ENCODE measurements at places on chromosomes 16 and 17. TPM values are rescaled to one million over a fixed set of nuclear protein-coding genes. Genes with fewer than 3 reads are reported as not detected.
A peak's percentile ranks its signal among the peaks of the same experiment; 100 is the strongest.

DNA sequence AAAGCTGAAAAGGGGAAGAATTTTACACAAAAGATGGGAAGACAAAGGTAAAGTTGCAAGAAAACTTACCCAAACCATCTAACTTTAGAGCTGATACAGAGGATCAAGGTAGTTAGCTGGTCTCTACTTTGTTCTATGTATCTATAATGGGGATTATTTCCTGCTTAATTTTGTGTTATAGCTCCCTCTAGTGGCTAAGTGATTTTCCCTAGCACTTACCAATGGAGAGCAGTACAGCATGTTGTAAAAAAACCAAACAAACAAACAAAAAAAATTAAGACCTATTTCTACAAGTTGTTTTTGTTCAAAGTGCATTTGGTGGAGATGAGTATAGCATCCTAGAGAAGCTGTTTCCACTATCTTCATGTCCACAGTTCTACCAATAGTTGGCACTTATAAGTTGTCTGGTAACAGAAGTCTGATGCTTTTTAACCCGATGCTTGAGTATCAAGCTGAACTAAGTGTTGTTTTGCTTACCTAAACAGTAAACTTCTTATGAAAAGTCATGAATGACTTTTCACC, 7.5 kb downstream of the SRSF1 start:
- H3K27me3 ChIP-seq: no peaks in the 10 kb centered on the region
- peak overlapping the region; percentile 65 for H3K4me3 ChIP-seq
- peak overlapping the region; percentile 92 for H3K27ac ChIP-seq
- H3K4me1 ChIP-seq: peaks cover 90% of the 10 kb centered on the region
- peaks cover 36% of the 10 kb centered on the region for H3K36me3 ChIP-seq

- no peaks in the 10 kb centered on the region for H3K36me3 ChIP-seq
- peak overlapping the region; percentile 93 for H3K27ac ChIP-seq
Measured at GRCh38 chr16:88452482-88453216, 431 bp upstream of the ZFPM1 start.

- no peaks in the 10 kb centered on the region for H3K4me1 ChIP-seq
- H3K27me3 ChIP-seq: no peaks in the 10 kb centered on the region
- H3K27ac ChIP-seq: no peak overlapping the region
- H3K36me3 ChIP-seq: no peaks in the 10 kb centered on the region
- H3K4me3 ChIP-seq: no peak overlapping the region
Measured at GRCh38 chr17:70767102-70767701, 597.9 kb downstream of the KCNJ2 start.

- H3K27ac ChIP-seq: peak overlapping the region; percentile 12
- peaks cover 34% of the 10 kb centered on the region for H3K27me3 ChIP-seq
- H3K4me3 ChIP-seq: no peak overlapping the region
- no peaks in the 10 kb centered on the region for H3K36me3 ChIP-seq
- no peaks in the 10 kb centered on the region for H3K4me1 ChIP-seq
Measured at GRCh38 chr16:82181461-82182185, 11.6 kb upstream of the MPHOSPH6 start.

DNA sequence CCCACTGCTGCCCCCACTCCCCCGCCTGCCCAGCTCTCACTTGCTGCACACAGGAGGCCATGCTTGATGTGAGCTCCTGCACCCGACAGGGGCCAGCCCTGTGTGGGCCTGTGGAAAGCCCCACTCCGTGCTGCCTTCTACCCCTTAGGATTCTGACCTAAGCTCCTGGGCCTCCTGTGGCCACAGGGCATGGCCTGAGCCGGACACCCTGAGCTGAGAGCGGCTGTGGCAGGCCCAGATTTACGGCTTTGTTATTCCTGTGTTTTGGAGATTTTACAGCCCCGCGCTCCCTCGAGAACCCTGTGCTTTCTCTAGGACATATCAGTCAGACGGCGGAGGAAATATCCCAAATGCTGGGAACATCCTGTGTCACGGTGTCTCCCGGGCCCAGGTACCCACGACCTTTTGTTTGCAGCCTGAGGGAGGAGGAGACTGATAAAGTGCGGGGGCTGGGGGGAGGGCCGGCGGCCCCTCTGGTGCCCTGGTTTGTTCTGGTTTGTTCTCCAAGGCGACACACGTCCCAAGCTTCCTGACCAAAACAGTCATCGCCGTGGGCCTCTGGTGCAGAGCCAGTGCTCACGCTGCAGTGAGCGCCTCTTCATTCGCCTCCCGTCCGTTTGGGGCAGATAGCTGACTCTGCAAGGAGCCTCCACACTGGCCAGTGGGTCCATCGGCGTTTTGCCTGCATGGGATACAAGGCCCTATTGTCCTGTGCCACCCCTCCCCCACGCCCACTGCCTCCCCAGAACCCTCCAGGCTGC, 363.4 kb downstream of the C16orf95 start:
- peaks cover 5% of the 10 kb centered on the region for H3K4me1 ChIP-seq
- no peak for DNase-seq
- H3K27ac ChIP-seq: no peak overlapping the region
- H3K36me3 ChIP-seq: no peaks in the 10 kb centered on the region

DNA sequence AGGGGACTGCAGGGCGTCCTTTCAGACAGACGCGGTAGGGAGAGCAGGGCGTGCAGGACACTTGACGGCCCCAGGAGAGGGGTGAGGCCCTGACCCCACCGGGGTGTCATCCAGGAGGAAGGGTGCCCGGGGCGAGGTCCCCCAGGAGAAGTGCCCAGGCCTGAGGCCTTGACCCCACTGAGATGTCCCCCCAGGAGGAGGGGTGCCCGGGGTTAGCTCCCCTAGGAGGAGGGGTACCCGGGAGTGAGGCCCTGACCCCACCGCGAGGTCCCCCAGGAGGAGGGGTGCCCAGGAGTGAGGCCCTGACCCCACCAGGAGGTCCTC, 27.2 kb upstream of the METRNL start:
- H3K27me3 ChIP-seq: no peaks in the 10 kb centered on the region
- peak overlapping the region; percentile 89 for H3K27ac ChIP-seq
- H3K36me3 ChIP-seq: peaks cover 6% of the 10 kb centered on the region
- H3K4me1 ChIP-seq: peaks cover 49% of the 10 kb centered on the region

DNA sequence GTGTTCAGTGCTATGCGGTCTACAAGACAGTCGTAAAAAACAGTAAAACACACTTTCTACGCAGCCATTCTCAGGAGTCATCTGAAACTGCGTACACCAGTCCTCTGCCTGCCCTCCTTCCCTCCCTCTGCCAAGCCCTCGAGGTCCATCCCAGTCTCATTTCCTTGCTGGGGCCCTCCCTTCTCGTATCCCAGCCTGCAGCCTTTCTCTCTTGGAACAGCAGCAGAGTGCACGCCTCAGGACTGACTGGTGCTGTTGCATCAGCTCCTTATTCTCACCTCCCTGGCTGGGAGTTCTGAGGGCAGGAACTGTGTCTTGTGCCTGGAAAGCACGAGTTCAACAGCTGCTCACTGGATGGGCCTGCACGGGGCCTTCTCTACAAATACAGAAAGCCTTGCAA, 12.5 kb downstream of the FAHD1 start:
- H3K27ac ChIP-seq: no peak overlapping the region
- H3K4me3 ChIP-seq: no peak overlapping the region
- H3K4me1 ChIP-seq: no peaks in the 10 kb centered on the region
- no peaks in the 10 kb centered on the region for H3K27me3 ChIP-seq
- no peak for DNase-seq

TMEM235 gene
- total RNA-seq: not detected

TEFM gene
- 10.4 TPM for total RNA-seq

SERPINF2 gene
- 1.6 TPM for total RNA-seq

TAC4 gene
- not detected for total RNA-seq
